Mesenteric fat pad (tissue), 1 donor: ENCODE measurements at places on chromosomes 7 and 10.

DNA sequence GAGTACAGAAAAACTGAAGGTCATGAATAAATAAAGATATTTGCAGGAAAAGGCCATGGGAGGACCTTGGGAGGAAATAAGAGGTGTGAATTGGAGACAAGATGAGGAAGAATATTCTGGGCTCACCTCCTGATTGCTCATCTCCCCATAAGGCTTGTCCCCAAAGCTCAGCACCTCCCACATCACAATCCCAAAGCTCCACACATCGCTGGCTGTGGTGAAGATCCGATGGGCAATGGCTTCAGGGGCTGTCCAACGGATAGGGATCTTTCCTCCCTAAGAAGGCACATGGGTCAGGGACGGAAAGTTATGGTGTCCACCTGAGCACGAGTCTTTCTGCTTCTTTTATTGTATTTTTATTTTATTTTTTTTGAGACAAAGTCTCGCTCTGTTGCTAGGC is 12.9 kb downstream of the ZYX start:
- DNase-seq: no peak

DNA sequence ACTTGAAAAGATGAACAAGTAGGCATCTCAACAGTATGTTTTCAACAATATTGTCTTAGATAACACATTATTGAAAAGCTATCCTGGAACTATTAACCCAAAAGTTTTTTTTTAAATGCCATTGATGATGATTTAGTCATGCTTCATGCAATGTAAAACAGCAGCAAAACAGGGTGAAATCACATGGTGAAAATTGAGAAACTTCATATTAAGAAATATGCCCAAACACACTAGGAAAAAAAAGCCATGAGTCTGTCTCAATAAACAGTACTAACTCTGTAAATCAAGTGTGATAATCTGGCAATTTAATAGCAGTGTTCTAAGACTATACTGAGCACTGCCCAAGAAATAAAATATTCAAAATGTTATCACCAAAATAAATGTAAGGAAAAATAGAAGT is 613.1 kb downstream of the KCNMA1 start:
- no peak for DNase-seq

DNA sequence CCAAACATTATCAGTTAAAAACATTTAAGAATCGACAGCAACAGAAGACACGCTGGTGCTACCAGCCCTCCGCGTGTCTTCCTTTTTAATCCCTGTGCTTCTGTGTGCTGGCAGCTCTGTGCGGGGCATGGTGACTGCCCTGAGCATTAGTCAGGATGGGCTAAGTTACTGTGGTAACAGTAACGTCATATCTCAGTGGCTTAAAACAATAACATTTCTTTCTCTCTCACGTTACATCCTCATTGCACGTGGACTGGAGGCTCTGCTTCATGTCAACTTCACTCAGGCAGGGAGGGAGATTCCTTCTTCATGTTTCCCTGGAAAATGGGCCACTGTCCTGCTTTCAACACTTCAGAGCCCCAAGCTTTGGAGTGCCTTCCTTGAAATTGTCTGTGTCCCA is 378.5 kb downstream of the CCSER2 start:
- DNase-seq: no peak

DNA sequence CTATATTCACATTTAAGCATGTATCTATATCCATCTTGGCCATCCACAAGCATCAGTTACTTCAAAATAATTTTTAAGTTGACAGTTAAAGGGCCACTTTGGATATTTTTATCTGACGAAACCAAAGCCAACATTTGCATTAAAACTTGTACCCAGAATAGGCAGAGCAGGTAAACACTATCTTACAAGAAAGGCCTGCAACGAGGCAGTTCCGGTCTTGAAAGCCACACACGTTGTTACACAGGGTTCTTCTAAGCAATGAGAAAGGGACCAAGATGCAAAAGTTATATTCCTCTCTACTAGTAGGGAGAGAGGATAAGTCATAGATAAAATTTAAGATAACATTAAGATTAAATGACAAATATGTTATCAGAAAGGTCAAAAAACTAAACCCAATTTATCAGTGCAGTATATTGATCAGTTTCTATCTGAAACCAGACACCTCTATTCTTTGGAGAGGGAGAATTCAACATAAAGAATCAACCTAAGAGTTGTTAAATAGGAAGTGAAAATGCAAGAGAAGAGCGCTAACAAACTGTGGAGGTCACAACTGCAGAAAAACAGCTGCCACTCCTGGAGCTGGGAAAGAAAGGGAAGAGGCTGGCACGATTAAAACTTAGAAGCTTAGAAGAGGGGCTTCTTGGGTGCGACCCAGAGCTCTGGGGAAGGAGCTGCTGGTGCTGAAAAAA is 701.3 kb downstream of the TNS3 start:
- DNase-seq: no peak

DNA sequence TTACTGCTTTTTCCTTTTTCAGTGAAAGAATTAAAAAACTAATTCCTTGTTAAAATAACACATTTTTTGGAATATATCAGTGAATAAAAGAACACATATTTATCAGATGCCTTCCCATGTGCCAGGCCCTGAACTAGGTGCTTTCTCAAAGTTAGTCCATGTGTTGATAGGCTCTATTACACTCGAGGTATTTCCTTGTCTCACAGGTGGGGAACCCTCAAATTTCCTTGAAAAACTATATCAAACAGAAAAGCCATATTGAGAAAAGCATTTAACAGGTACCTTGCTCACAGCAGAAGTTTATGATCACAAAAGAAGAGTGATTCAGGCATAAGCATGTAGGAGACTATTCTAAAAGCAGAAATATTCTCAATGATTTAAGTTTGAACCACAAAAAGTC is 75.6 kb upstream of the OGDHL start:
- DNase-seq: no peak

DNA sequence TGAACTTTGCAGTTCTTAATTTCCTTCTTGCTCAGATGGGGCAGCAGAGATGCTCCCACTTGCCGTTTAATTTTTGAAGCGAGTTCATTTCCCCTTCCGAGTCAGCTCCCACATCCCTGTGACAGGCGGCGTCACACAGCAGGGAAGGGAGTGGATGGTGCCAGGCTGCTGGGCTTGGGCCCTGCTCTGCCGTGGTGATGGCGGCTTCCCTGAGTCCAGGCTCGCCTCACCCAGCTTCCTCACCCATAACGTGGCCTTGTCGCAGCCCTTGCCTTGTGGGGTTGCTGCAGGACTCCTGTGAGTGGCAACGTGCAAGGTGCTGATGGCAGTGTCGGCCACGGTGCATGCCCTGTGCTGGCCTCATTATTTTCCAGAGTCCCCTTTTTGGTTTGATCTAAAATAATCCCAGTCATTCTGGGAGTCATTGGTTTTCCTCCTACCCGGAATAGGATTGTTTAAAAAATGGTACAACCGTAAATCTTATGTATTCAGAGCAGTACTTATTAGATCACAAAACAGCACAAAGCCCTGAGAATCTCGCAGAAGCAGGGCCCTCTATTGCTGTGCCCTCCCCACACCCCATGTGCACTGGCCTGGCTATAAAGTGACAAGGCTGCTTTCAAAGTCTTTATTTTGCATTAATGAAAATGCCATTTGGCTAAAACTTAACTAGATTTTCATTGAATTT is 260.1 kb downstream of the WDR37 start:
- no peak for DNase-seq

GRCh38 chr10:103921750-103922195 is 3.8 kb upstream of the STN1 start:
- no peak for DNase-seq

GRCh38 chr7:132398253-132398925 is 177.9 kb downstream of the PLXNA4 start:
- DNase-seq: peak; percentile 71

GRCh38 chr7:121271916-121272315 is 56.9 kb upstream of the WNT16 start:
- no peak for DNase-seq

GRCh38 chr7:17212188-17212587 is 86.3 kb upstream of the AHR start:
- DNase-seq: no peak

DNA sequence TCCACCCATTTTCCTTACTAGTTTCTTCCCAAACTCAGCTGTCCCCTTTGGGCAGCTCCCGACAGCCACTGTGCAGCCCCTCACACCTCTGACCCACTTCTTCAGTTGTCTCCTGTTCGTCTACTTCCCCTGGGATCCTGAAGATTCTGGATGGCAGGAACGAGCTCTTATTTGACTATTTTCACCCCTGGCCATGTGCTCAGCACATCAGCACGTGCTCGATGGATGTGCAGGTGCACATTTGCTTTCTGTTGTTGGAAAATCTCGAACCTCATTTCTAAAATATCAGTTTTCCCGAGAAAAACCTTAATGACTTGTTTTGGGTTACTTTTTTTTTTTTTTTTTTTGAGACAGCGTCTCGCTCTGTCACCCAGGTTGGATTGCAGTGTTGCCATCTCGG is 31.8 kb upstream of the RBM33 start:
- no peak for DNase-seq

GRCh38 chr10:104648421-104648820 is 7.3 kb downstream of the SORCS3 start:
- no peak for DNase-seq

DNA sequence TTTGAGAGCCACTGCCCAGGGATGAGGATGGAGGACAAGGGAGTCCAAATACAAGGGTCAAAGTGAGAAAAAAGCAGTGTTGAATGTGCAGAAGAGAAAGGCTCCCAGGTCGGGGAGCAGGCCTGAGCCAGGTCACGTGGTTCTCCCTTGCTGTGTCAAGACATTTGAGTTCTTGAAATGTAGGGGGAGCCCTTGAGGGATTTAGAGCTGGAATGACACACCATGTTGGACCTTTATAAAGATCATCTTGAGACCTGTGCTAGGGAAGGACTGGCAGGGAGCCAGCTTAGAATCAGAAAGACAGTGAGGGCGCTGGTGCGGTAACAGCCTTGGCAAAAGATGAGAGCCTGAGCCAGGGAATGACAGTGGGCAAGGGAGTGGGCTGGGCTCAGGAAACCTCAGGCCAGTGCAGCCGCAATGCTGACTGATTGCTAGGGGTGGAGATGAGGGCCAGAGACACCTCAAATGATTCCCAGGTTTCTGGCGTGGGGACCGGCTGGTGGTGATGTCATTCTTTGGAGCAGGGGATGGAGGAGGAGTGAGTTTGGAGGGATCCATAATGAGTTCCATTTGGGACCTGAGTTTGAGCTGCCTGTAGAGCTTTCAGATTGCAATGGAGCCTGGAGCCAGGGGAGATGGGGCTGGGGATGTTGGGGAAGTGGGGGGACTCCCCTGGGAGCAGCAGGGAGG is 120.1 kb downstream of the PTPN20 start:
- DNase-seq: peak; percentile 79

DNA sequence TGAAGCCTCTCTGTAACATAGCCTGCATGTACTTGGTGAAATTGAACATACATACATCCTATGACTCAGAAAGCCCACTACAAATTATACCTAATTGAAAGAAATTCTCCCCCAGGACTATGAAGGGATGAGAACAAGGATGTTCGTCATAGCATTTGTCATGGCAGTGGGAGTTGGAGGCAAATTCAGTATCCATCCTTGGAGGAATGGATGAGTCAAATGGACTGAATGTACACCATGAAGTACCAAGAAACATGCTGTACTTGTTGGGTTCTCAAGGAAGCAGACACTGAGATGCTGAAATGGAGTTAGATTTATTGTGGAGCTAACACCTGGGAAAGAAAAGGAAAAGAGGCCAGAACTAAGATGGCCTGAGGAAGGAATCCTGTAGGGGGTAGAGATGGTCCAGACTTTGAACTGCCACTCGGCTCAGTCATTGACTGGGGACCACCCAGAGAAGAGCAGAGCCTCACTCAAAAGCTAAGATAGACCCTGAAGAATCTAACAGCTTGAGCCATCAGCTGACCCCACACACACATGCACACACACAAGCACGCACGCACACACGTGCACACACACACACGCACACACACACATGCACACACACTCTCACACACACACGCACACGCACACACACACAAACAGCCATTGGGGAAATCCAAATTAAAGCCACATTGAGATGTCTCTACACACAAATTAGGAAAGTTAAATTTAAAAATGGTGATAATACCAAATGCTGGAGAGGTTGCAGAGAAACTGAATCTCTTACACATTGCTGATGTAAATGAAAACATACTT is 22.3 kb downstream of the AOC1 start:
- DNase-seq: no peak
